Coronary artery (tissue), 2 donors: ENCODE measurements at places on chromosomes 3 and 15.

- no peak for DNase-seq
These were observed 163.1 kb downstream of the CHL1 start for GRCh38 chr3:359672-360071.

- DNase-seq, result no peak
These were observed 33.0 kb downstream of the SHC4 start for GRCh38 chr15:48930735-48931134.

DNA sequence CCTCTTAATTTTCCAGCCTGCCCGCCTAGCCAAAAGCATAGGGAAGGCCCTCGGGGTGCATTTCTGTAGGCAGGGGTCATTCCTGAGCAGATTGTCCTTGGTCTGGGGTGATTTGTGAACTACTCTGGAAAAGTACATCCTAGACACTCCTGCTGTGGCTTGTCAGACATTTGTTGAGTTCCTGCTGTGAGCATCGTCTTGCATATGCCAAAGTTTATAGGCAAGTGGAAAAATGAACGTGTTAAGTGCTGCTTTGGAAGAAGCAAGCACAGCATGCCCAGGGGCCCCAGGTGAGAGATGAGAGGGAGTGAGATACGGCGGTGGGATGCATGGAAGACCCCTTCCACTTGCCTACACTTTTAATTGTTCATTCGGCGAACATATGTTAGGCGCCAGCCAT lies 237.7 kb upstream of the ST8SIA2 start:
- no peak for DNase-seq

DNA sequence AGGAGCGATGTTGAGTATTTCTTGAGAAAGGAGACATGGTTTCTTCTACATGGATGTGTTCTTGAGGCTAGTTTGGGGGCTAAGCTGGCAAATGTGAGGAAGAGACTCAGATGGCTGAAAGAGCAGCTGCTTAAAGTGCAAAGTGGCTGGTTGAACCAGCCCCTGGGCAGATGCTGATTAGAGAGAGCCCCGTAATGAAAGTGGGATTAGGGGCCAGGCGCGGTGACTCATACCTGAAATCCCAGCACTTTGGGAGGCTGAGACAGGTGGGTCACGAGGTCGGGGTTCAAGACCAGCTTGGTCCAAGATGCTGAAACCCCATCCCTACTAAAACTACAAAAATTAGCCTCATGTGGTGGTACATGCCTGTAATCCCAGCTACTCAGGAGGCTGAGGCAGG lies 75.0 kb upstream of the GCNT3 start:
- no peak for DNase-seq

DNA sequence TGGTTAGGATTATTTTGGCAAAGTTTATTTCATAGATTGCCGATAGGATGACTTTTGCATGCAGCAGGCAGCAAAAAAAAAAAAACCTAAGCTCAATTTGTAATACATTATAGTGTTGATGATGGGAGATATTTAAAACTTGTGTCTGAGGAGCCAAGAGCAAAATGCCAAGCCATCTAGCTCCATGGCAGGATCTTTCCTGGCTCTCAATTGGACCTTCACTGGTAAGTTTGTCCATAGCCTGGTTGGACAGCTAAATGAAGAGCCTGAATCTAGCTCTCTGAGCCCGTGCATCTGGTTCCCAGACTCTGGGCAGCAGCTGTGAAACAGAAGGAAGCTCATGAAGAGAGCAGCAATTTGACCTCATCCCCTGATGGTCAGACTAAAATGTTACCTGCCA lies 17.5 kb downstream of the STAC start:
- no peak for DNase-seq

DNA sequence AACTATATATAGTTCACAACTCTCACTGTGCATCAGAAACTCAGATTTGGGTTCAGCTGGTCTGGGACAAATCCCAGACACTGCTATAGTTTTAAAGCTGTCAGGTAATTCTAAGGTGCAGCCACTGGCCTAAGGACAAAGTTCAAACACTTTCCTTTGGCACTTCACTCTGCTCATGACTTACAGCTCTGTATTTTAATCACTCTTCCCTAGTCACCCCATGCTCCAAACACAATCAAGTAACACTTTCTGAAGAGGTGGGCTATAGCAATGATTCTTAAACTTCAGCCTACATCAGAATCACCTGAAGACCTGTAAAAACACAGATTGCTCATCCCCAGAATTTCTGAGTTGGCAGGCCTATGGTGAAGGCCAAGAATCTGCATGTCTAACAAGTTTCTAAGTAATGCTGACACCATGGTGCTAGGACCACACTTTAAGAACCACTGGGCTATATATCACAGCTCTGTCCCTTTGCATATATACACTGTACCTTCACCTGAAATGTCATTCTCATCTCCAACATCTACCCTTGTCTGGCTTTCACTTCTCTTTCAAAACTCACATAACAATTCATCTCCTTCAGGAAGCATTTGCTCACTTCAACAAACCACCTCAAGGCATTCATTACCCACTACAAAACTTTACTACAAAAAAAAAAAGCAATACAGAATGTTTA lies 21.4 kb downstream of the STAG1 start:
- no peak for DNase-seq

DNA sequence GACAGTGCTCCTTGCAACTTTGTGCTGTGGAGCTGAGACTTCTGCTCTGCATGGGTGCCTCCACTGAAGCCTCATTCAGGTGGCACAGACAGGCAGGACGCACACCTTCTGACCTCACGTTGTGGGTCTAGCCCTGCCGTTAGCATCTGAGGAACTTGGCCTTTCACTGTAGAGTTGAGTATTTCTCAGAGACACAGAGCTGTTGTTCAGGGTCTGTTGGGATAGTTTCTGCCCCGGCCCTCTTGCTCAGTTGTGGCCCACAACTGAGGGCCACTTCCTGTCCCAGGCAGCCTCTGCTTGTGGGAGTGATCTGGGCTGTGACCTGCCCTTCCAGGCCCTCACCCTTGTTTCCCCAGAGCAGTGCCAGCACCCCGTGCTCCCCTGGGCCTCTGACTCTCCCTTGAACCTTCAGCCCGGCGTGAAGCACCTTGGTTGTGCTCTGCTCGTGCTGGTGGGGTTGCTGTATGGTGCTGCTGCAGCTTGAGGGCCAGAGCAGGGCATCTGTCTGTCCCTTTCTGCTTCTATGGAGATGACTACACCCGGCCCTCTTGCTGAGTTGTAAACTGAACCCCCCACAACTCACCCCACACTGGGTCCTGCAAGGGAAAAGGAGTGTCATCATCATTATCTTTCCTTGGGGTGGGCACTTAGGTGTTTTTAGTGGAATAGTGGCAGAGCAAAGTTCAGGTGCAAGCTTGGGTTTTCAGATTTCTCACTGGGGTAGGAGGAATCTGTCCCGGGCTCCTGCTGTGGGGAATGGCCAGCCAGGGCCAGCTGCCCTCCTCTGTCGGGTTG lies 11.7 kb downstream of the BAHD1 start:
- DNase-seq, result no peak

DNA sequence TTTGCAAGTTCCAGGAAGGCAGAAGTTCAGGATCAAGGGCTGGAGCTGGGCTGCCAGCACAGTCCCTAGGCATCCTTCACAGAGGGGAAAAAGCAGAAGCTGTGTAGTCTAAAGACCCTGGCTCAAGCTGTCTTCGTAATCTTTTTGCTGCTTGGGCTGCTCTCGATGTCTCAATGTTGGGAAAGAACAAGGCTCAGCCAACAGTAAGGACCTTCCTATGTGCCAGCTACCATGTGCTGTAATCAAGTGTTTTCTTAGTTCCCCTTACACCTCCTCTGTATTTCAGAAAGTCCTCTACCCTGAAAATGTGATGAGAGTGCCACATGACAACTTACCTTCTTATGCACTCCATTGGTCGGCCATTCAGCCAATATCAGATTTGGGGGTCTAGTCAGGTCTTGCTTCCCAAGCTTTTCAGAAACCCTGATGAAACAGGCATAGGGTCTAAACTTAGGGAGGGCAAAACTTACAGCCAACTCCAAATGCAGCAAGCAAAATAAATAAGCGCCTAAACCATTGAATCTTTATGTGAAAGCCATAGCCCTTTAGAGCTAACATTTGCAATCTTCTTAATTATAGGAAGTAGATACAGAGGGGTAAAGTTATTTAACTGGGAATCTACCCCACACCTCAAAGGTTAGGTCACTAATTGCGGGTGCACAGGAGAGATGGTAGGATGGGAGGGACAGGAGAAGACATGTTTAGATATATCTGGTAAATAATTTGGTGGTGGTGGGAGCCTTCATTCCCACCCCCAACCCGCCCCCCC lies 1.2 kb upstream of the EDEM1 start:
- no peak for DNase-seq

- DNase-seq, result no peak
These were observed 562 bp downstream of the TCTA start for GRCh38 chr3:49412632-49413337.
